ENCODE measurements at places on chromosomes 5 and 9. TPM values are rescaled to one million over a fixed set of nuclear protein-coding genes. Genes with fewer than 3 reads are reported as not detected.

FAM151B gene
- 0.24 TPM for total RNA-seq

SLCO6A1 gene
- not detected for total RNA-seq

C9orf50 gene
- total RNA-seq, result not detected

CCDC183 gene
- 0.73 TPM for total RNA-seq

SPRY4 gene
- total RNA-seq, result 1.4 TPM

CDX1 gene
- total RNA-seq, result not detected

INSYN2B gene
- total RNA-seq, result not detected

GNA14 gene
- total RNA-seq, result not detected

FBP2 gene
- not detected for total RNA-seq

HTR4 gene
- not detected for total RNA-seq

DNA sequence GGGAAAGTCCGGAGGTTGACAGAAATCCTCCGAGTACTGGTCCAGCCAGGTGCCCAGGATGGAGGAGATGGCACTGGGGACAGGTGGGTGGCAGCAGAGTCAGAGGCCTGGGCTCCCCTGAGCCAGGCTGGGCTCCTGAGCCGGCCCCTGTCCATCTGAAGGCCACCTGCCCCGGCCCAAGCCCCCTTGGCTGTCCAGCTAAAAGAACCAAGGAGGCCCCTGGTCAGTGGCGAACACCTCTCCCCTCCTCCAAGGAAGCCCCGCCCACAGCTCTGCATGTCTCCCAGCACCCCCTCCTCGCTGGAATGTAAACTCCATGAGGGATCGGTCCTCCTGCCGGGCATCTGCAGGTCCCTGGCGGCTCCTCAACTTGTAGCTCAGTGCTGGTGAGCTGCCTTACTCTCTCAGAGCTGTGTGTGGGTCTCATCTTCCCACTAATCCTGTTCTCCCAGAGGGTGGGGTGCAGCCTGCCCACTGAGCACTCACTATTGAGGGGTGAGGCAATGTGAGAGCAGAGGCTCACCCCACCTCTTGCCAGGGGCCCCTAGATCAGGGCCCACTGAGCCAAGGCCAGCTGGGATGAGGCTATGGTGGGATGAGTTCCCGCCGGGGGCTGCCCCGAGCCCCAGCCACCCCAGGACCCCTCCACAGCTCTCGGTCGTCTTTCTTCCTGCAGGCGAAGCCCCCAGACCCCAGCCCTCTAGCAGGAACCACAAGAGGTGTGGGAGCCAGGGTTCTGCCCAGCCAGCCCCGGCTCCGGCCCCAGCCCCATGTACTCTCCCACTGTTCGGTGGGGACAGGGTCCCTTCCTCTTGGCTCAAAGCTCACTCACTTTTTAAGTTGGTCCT, 12.0 kb downstream of the RALGDS start:
- DNase-seq, result no peak

DNA sequence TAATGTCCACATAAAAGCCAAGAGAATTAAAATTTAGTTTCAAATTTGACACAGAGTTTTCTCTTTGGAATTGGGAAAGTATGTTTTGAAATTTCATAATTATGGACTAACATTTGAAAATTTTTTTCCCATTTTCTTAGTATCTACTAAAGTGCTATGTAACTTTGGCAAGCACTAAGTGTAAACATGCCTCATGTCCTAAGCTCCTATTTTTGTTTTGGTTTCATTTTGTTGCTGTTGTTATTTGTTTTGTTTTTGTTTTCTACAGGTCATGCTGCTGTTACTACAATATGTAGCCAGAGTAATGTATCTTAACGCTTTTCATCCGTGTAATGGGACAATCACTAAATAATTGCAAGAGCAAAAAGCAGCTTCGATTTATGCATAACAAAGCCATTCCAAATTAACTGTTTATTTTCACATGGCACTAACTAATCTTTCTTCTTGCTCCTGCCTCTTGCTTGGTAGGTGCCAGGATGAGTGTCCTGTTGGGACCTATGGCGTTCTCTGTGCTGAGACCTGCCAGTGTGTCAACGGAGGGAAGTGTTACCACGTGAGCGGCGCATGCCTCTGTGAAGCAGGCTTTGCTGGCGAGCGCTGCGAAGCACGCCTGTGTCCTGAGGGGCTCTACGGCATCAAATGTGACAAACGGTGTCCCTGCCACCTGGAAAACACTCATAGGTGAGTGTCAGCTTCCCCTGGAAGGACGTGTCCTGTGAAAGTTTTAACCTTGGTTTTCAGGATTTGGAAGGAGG, 107.3 kb upstream of the PRRC1 start:
- DNase-seq, result no peak

- no peak for DNase-seq
These were observed 4.1 kb downstream of the PLPP1 start for GRCh38 chr5:55530669-55531068.

DNA sequence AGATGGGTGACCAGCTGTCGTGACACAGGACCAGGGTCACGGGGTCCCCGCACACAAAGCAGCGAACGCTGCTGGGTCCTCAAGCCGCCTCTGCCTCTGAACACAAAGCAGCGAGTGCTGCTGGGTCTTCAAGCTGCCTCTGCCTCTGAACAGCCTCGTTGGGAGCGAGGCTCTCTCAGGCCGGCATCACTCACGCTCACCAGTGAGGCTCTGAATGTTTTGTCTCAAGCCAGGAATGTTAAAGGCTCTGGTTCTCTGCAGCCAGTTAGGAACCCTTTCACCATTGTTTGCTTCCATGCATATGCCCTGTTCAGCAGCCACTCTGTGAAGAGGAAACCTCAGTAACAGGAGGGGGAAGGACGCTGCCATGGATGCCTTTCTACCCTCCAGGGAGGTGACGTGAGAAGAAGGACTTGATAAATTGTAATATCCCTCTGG, 82.7 kb upstream of the TAF11L2 start:
- DNase-seq, result no peak

DNA sequence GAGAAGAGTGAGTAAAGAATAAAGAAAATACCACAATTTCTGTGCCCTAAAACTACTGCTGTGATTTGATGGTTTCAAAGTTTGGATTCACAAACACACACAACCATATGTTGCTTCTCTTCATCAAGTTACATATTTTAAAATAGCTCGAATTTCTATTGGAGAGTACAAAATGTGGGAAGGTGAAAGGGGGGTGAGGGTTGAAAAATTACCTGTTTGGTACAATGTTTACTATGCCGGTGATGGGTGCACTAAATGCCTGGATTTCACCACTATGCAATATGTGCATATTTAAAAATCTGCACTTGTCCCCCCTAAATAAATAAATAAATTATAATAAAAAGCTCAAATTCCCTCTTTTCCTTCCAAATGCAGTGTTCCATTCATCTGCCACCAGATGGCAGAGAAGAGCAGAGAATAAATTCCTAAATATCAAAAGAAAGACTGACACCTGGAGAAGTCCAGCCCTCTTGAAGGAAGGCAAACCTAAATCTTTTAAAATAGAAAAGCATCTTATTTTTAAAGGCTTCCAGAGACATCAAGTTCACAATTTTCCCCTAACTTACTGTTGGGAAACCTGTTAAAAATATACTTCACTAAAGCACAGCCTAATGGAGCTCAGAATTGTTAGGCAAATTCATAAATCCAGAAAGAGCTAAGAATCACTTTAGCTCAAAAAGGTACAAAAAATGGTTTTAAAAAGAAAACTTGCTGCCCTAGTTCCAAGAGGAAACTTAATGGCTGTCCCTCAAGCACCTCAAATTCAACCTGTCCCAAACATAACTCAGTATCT, 24.8 kb upstream of the HNRNPA0 start:
- no peak for DNase-seq

DNA sequence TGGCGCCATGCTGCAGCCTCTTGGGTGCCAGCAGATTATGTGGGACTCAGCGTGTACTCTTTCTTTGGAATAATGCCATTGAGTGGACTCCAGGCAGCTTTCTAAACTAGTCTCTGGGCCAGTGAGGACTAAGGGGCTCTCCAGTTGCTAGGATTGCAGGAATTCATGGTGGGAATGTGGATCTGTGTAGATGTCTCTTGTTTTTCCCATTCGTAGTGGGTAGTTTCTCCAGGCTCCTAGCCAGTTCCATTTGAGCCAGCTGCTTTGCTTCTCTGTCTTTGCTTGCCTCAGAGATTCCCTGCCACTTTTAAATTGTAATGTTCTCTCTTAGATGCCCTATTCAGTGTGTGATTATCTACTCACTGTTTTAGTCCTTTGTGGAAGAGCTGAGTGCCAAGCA, 42.6 kb downstream of the SLF1 start:
- no peak for DNase-seq

DNA sequence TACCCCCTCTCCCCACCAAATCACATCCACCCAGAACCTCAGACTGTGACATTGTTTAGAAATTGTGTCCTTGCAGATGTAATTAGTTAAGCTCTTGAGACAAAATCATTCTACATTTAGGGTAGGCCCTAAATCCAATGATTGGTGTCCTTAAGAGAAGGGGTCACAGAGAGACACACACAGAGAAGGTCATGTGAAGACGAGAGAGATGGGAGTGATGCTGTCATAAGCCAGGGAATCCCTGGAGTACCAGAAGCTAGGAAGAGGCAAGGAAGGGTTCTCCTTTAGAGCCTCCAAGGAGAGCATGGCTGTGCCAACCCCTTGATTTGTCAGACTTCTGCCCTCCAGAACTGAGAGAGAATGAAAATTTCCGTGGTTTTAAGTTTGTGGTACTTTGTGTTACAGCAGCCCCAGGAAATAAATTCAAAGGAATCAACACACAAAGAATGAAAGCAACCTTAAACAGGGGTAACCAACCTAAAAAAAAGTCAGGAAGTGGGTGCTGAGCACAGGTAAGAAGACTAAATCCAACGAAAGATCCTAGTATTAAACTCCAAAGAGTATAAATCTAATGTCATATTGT, 33.6 kb downstream of the TIMD4 start:
- DNase-seq, result peak; percentile 35

GRCh38 chr9:127448112-127448805, 2.9 kb downstream of the RPL12 start:
- DNase-seq, result no peak

- no peak for DNase-seq
These were observed 233.8 kb downstream of the SEMA6A start for GRCh38 chr5:116340799-116341198.

- DNase-seq, result no peak
These were observed 420.1 kb downstream of the IRX1 start for GRCh38 chr5:4015709-4016108.

DNA sequence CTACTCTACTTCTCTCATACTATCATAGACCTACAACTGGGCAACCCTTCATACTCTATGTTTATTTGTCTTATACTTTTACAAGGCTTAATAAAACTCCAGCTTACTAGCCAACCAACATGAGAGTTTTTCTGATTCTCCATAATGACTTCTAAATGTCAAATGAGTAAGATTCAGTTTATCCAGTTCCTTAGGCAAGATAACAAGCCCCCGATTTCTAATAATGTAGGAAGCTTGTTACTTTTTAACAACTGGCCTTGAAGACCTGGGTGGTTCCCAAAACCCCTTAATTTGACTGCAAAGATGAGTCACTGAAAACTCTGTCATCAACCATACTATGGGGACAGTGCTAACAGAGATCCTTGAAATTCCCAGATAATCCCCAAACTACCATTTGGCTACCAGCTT, 294.6 kb upstream of the ACTBL2 start:
- DNase-seq, result no peak

DNA sequence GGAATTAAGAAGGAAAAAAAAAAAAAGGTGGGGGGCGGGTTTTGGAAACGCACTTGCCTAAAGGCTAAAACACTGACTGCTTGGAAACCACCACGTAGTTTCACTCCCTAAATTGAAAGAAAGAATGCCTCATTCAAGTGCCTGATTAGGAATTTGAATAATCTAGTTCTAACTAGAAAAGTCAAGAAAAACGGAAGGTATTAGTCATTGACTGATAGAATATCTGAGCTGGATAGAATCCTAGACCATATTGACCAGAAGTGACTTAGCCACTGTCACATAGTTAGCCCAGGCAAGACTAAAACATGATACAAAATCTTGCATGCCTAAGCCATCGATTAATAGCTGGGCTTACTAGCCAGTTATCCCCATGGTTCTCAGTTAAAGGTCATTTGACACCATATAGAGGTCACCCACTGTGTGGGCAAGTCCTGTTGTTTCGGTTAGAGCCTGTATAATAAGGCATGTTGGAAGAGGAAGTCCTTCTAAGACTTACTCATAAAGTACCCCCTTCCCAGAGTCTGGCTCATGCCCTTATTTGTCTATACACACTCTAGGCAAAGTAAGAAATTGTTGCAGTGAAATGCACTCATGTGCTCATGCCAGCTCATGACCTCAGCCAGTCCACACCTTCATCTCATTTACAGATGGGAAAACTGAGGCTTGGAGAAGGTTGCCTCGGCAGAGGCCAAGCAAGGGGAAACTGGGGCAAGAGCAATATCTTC, 40.2 kb downstream of the SH3RF2 start:
- DNase-seq, result no peak

GRCh38 chr5:77202145-77202544, 8.3 kb upstream of the PDE8B start:
- no peak for DNase-seq

DNA sequence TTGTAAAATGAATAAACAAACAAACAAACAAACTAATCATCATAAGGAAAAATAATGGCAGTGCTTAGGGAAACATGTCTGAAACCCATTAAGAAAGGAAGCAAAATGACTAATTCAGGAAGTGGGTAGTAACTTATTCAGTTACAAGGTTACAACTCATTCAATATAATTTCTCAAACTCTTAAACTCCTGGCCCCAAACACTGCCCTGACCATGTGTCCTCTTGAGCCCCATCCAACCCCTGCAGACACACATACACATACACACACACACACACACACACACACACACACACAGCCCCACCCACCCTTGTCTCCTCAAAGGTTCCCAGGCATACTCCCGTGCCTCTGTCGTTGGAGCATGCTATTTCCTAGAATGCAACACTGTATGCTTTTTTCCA, 193.9 kb downstream of the SEC61B start:
- DNase-seq, result no peak

DNA sequence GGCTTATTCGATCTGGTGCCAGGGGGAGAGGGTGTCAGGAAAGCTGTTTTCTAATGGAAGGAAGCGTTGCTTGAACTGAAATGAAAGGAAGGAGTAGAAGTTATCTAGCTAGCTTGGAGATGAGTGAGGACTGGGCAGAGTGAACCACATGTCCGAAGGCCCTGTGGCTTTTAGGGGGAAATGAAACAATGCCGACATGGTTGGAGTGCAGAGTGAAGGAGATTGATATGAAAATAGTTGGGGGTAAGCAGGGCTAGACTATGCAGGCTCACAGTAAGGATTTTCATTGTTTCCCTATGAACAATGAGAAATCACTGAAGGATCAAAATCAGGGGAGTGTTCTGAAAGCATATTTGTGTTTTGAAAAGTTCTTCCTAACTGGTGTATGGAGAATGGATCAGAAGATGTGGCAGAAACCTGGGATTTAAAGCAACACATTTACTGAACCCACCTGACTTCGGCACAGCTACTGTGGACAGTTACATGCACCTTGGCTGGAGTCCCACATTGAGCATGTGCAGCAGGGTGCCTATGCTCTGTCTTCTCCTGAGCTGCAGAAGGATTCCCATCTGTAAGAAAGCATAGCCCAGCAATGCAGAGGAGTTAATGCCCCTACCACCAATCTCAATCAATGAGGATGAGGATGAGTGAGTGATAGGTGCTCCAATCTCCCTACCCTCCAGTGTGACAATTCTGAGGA, 144.4 kb upstream of the TBCA start:
- DNase-seq, result no peak

GRCh38 chr5:108763222-108763916, 15.7 kb downstream of the FER start:
- no peak for DNase-seq
